ENCODE measurements at places on chromosomes 5 and 9.

GRCh38 chr5:107502676-107503060, 168.1 kb downstream of the EFNA5 start:
- DNase-seq: no peak

DNA sequence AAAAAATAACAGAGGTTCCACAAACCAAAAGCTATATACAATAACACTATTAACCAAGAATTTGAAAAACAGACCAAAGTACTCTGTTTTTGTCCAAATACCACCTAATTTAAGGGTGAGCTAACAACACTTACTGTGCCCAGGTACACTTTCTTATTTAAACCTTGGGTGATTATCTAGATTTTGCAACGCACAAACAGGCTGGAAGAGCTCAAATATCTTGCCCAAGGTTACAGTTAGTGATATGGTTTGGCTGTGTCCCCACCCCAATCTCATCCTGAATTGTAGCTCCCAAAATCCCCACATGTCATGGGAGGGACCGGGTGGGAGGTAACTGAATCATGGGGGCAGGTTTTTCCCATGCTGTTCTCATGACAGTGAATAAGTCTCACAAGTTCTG, 58.9 kb downstream of the CDK5RAP2 start:
- DNase-seq: no peak

- peak; percentile 82 for DNase-seq
These were observed 720 bp downstream of the NADK2 start for GRCh38 chr5:36240779-36241630.

DNA sequence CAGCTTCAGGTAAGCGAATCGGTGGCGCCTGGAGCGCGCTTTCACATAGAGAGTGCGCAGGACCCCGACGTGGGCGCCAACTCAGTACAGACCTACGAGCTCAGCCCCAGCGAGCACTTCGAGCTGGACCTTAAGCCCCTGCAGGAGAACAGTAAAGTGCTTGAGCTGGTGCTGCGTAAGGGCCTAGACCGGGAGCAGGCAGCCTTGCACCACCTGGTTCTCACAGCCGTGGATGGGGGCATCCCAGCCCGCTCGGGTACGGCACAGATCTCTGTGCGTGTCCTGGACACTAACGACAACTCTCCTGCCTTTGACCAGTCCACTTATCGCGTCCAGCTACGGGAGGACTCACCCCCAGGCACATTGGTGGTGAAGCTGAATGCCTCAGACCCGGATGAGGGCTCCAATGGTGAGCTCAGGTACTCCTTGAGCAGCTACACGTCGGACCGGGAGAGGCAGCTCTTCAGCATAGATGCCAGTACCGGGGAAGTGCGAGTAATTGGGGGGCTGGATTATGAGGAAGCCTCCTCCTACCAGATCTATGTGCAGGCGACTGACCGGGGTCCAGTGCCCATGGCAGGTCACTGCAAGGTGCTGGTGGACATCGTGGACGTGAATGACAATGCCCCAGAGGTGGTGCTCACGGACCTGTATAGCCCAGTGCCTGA, 1.1 kb downstream of the PCDHAC2 start:
- DNase-seq: no peak

DNA sequence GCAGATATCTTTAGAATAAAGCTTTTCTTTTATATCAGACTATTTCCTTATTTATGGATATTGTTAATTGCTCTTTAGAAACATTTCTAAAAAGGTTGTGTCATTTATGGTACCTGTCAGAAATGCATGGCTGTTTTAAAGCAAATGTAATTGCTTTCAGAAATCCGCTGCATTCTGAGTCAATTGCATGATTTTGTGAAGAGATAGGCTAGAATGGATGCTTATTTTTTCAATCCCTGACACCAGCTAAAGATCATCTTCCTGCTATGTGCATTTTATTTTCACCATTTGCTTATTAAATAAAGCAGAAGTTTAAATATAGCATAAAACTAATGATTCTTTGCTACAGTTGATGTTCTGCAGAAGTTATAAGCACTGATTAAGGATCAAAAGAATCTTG, 170.2 kb upstream of the C9orf72 start:
- no peak for DNase-seq

DNA sequence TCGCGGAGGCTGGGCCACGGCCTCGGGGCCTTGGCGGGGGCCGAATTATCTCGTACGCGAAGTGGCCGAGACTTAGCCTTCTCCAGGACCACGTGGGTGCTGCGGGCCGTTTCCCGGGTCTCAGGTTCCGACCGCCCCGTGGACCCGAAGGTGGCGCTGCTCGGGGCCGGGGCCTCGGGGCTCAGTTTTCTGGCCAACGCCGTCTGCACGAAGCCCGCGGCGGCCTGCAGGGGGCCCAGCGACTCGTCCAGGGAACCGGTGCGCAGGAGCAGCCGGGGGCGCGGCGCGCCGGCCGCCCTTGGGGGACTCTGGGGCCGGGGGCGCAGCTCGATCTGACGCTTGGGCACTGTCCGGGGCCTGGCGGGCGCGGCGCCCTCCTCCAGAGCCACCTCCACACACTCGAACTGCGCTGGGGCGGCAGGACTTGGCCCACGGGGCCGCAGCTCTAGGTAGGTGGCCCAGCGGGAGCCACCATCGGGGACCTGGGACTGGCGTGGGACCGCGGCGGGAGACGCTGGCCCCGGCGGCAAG, 716 bp downstream of the PROB1 start:
- no peak for DNase-seq

- DNase-seq: no peak
These were observed 60.8 kb downstream of the RFK start for GRCh38 chr9:76333388-76333787.

Measured in sciatic nerve (tissue), 2 donors.